PC-9 (cell line): ENCODE measurements at places on chromosomes 5 and 9. TPM values are rescaled to one million over a fixed set of nuclear protein-coding genes. Genes with fewer than 3 reads are reported as not detected.

- H3K36me3 ChIP-seq, result no peaks in the 10 kb centered on the region
- no peak overlapping the region for H3K4me3 ChIP-seq
- H3K4me1 ChIP-seq, result no peaks in the 10 kb centered on the region; the same call in 1 of the 2 replicates
- DNase-seq, result no peak
These were observed 37.9 kb upstream of the IDNK start for GRCh38 chr9:83584995-83585394.

The TXNDC8 gene
- not detected in 2 replicates for total RNA-seq

DNA sequence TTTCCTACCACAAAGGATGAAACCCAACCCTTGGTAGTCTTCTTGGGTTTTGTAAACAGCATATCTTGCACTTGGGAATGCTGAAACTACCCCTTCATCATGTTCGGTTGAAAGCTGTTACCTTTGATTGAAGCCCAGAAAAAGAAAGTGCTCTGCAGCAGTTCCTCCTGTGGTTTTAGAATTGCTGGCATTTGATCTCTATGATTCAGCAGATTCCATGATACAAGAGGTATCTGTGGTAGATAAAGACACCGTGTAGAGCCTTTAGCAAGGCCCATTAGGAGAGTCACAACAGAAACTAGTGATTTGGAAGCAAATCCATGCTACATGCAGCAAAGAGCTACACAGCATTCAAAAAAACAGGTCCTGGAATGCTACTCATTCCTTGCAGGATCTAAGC lies 557.0 kb downstream of the TLE1 start:
- H3K36me3 ChIP-seq, result no peaks in the 10 kb centered on the region
- no peaks in the 10 kb centered on the region for H3K27me3 ChIP-seq
- peaks cover 12% of the 10 kb centered on the region for H3K4me1 ChIP-seq

DNA sequence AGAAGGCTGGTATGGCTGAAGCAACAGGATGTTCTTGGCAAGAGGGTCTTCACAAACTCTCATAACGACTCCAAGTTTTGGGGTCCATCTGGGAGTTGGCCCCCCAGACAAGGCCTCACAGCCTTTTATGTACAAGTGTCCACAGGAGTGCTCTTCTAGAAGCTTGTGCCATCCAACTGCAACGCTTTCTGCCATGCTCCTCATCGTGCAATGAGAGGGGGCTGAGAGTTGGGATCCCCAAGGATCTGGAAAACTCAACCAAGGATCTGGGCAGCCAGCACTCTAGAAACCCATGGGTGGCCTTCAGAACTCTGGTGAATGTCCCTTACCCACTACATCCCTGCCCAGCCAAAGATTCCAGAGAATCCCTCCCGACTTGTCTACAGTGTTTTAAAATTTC lies 8.5 kb upstream of the AMBP start:
- no peak overlapping the region for H3K27ac ChIP-seq
- H3K36me3 ChIP-seq, result no peaks in the 10 kb centered on the region
- H3K4me3 ChIP-seq, result no peak overlapping the region
- H3K27me3 ChIP-seq, result peaks cover 59% of the 10 kb centered on the region
- H3K4me1 ChIP-seq, result no peaks in the 10 kb centered on the region
- DNase-seq, result no peak

- H3K4me1 ChIP-seq, result 0 out of 2 replicates have a peak, but pooled peaks cover 8% of the 10 kb centered on the region
- DNase-seq, result no peak
- no peak overlapping the region for H3K27ac ChIP-seq
These were observed 8.0 kb downstream of the MAP1B start for GRCh38 chr5:72115296-72115695.

The NRARP gene
- total RNA-seq, result 20.6 and 25.8 TPM in 2 replicates

The HINT1 gene
- 210 and 262 TPM in 2 replicates for total RNA-seq

- DNase-seq, result no peak
- H3K27me3 ChIP-seq, result no peaks in the 10 kb centered on the region
- H3K36me3 ChIP-seq, result peaks cover 2% of the 10 kb centered on the region; the same call in 1 of the 2 replicates
- H3K4me3 ChIP-seq, result no peak overlapping the region
- no peaks in the 10 kb centered on the region for H3K4me1 ChIP-seq
- H3K27ac ChIP-seq, result no peak overlapping the region
These were observed 44.2 kb downstream of the NKD2 start for GRCh38 chr5:1052641-1053390.

- H3K4me3 ChIP-seq, result no peak overlapping the region
- H3K27me3 ChIP-seq, result no peaks in the 10 kb centered on the region
- no peak overlapping the region for H3K27ac ChIP-seq
- H3K4me1 ChIP-seq, result no peaks in the 10 kb centered on the region
These were observed 60.2 kb downstream of the RPS23 start for GRCh38 chr5:82217917-82218316.

- H3K36me3 ChIP-seq, result no peaks in the 10 kb centered on the region
- H3K27ac ChIP-seq, result no peak overlapping the region
- DNase-seq, result no peak
- no peak overlapping the region for H3K4me3 ChIP-seq
- H3K27me3 ChIP-seq, result no peaks in the 10 kb centered on the region
These were observed 26.8 kb upstream of the GRHPR start for GRCh38 chr9:37395663-37396062.
